ENCODE measurements at places on chromosomes 5 and 9.

- peak; percentile 78 for DNase-seq
These were observed at the start of gene PRRC2B for GRCh38 chr9:131393622-131394463. PRRC2B (plus strand) TSS chr9:131394086; CDS start chr9:131430145, 36,059 bp downstream.

DNA sequence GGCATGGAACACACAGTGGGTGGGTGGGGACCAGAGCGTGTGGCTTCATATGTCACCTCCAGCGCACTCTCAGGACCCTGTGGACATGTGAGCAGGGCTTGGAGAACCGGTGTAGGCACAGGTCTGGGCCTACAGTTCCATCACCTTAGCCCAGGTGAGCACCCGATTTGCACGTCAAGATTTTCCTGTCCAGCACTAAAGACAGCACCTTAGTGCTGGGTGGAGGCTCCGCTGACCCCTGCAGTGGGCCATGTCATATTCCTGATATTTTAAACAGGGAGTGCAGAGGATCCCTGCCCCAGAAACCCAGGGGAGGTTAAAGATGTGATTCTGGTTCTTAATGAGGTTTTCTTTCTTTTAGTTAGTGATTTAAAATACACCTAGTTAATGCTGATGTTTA is 356.0 kb upstream of the IRX4 start:
- DNase-seq: no peak

DNA sequence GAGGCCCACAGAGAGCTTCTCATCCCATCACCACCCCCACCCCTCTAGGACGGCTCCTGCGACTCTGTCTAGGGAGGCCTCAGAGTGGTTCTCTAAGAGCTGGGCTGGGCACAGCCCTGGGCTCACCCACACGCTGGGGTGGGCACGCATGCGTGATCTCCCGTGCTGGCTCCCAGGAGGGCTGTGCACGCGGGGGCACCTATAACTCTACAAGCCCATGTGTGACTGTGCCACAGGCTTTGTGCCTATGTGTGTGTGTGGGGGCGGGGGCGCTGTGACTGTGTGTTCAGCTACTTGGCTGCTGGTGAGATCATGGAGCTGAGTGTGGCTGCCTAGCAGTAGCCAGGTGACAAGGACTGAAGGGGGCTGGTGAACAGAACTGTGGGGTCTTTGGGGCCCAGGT is 32.2 kb downstream of the NDUFA8 start:
- no peak for DNase-seq

- no peak for DNase-seq
These were observed 49.4 kb downstream of the PLK2 start for GRCh38 chr5:58410441-58410840.

DNA sequence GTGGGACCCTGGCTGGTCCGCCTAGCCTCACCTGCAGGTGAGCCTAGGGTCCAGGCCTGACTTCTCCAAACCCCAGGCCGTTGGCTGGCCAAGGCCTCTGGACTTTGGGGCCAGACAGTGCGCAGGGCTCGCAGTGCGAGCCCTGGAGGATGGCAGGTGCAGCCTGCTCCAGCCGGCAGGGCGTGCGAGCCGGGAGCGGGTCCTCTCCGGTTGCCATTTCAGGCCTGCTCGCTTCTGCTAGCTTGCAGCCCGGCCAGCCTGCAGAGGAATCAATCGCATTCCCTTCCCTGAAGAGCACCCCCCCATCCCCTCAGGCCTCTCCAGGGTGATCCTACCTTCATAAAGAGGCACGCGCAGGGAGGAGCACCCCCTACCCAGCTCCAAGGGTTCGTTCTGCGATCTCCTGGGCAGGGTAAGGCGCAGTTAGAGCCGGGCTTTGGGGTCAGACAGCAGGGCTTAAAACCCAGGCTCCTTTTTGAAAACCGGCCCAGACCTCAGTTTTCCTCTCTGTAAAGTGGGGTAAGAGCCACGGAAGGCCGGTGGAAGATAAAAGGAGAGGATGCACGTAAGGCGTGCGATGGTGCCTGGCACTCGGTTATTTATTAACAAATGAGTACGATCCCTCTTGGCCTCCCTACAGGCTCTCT is 6.2 kb downstream of the BARHL1 start:
- no peak for DNase-seq
